Activated CD4-positive, CD25-positive, alpha-beta regulatory T cell (primary cell): ENCODE measurements at places on chromosomes 16 and 17.

- no peak for DNase-seq
Measured at GRCh38 chr16:69073181-69073702, 32.2 kb upstream of the HAS3 start.

DNA sequence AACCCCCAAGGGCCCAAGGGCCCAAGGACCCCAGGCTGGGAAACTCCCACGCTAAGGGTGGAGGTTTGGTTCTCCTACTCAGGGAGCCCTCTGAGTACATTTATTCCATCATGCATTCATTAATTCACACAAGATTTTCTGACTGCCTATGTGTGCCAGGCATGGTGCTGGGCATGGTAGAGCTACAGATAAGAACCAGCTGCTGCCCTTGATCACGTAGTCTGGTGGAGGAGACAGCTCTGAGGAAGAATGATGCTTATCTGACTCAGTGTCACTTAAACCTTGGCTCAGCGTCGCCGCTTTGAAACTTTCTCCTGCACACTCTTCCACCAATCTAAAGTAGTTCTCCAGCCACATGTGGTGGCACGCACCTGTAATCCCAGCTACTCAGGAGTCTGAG, 3.6 kb upstream of the ARL4D start:
- DNase-seq: no peak

DNA sequence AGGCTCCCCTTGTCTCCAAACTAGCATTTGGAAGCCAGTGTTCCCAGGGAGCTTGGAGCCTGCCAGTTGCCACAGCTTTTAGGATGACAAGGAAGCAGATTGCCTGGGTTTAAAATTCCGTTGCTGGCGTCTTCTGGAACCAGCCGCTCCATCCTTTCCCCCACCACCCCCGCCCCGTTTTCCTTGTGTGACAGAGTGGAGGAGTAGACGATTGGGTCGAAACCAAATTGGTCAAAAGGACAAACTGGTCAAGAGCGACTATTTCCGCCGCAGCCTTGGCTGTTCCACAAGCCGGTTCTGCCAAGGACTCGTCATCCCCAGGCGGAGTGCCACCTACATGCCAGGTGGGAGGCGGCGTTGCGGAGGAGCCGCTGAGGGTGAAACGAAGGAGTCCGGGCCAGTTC, 91.1 kb downstream of the RPA1 start:
- DNase-seq: no peak

- DNase-seq: no peak
Measured at GRCh38 chr16:75565640-75566039, 539 bp upstream of the GABARAPL2 start.

DNA sequence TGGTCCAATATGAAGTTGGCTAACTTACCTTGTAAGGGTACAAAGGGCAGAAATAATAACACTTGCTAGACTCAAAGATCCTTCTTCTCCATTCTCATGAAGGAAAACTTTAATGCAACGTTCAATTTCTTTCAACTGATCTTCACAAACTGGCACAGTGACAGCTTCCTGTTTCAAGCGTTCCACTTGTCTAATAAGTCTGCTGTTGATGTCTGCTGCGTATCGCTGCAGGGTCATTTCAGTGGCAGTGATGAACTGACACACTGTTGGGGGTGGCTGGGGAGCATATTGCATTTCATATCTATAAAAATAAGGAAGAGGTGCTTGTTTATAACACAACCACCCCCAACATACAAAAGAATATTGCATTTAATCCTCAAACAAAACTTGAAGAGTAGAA, 33.5 kb upstream of the ARL6IP1 start:
- no peak for DNase-seq

GRCh38 chr17:72931635-72932034, 160.9 kb downstream of the SLC39A11 start:
- DNase-seq: no peak

- DNase-seq: no peak
Measured at GRCh38 chr17:27608328-27609230, 22.4 kb upstream of the LGALS9 start.

DNA sequence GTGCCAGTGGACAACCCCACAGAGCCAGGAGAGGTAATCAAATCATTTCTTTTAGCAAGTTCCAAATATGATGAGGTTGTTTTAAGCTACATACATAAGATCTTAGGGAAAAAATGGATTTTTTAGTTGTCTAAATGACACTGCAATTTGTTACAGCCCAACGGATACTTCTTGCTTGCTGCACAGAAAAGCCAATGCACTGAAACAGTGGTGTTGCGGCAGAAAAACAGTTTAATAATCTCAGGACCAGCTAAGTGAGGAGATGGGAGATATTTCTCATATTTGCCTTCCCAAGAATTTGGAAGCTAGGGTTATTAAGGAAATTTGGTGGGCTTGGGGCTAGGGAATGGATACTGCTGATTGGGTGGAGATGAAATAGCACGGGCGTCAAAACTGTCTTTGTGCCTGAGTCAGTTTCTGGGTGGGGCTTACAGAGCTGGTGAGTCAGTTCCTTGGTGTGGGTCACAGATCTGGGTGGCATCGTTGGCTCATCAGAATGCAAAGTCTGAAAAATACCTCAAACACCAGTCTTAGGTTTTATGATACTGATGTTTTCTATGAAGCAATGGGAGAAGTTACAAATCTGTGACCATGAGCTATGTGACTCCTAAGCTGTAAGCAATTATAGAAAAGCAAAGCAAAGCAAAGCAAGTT, 255.4 kb downstream of the IRX3 start:
- no peak for DNase-seq

GRCh38 chr17:50192618-50193291, 8.7 kb downstream of the COL1A1 start:
- no peak for DNase-seq

GRCh38 chr17:64151016-64151368, 21.0 kb upstream of the ERN1 start:
- no peak for DNase-seq

- DNase-seq: no peak
Measured at GRCh38 chr16:89166696-89167424, 4.7 kb upstream of the CDH15 start.

- no peak for DNase-seq
Measured at GRCh38 chr16:67726106-67727034, 7.3 kb upstream of the GFOD2 start.

DNA sequence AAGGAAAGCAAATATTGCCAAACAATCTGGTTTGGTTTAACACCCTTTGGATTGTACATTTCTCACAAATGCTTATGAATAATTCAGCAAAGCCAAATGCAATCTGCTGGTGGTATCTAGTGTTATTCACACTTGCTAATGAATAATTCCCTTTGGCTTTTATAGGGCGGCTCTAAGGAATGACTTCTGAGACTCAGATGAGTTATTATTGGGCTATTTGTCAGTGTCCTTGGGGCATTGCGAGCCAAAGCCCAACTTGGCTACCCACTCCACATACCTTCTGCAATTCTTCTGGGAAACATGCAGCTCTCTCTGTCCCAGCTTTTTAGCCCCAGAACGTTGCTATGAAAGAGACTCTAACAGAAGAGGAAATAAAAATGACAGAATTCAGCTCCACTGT, 41.1 kb downstream of the FTO start:
- no peak for DNase-seq

DNA sequence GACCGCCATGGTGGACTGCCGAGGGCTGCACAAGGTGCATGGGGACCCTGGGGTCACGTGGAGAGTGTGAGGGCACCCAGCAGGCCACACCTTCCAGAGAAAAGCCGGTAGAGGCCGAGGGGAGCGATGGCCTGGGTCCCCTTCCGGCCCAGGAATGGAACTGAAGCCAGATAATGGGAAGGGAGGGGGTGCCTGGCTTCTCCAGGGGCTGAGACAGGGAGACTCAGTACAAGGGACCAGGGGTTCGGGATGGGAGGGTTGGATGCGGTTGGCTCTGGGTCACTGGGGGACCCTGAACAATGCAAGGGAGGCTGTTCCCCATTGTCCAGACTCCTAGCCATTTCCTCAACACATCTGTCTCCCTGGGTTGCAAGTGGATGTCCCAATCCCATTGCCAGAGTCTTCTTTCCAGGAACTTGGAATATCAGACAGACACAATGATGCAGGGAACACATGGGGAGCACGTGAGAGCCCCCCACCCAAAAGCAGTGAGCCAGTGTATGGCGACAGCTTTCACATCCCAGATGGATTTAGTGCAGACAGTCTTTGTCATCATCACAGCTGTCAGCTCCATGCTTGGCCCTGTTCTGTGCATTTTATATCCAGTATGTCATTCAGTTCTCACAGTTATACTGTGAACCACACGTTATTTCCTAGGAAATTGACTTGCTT, 23.6 kb upstream of the DNAI2 start:
- DNase-seq: no peak

DNA sequence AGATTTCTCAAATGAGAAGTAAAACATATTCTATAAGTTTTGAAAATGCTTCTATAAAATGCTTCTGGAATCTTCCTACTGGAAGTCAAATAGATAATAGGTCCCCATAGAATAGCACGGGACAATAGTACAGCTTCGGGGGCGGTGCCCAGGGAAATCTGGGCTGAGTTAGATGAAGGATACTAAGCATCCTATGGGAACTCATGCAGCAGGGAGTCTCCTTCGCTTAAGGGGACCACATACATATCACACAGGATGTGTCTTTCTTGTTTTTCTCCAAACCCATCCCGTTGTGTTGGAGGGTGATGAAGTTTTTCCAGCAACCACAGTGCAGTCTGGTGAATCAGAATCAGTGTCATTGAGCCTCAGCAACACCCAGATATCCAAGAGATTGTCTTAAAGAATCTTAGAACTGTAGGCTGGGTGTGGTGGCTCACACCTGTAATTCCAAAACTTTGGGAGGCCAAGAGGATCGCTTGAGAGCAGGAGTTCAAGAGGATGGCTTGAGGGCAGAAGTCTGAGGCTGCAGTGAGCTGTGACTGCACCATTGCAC, 84.2 kb downstream of the PITPNC1 start:
- no peak for DNase-seq

GRCh38 chr17:75506888-75507287, 8.4 kb downstream of the CASKIN2 start:
- DNase-seq: no peak
